Effector memory CD8-positive, alpha-beta T cell (primary cell): ENCODE measurements at places on chromosomes 1 and 21.
A peak's percentile ranks its signal among the peaks of the same experiment; 100 is the strongest.

DNA sequence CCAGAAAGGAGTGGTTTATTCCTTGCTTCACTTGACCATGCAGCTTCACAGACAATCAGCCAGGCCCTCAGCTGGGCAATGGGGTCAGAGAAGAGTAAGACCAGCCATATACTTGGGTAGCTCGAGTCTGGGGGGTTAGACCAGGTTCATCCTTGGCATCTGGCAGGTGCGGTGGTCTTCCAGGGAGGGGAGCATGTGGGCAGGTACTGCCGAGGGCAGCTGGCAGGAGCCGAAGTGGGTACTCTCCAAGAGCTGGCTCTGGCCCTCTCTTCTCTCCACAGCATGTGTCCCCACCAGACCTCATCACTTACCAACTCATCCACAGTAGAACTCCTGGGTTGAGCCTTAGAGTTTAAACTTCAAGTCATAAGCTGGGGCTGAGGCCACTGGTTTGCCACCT is 156.8 kb downstream of the FOXD2 start:
- no peak for DNase-seq
- no peaks in the 10 kb centered on the region for H3K4me1 ChIP-seq
- H3K27ac ChIP-seq, result no peak overlapping the region
- H3K36me3 ChIP-seq, result no peaks in the 10 kb centered on the region
- H3K4me3 ChIP-seq, result no peak overlapping the region

GRCh38 chr1:40092706-40093639 is 4.1 kb downstream of the PPT1 start:
- no peaks in the 10 kb centered on the region for H3K27me3 ChIP-seq
- H3K27ac ChIP-seq, result no peak overlapping the region
- H3K4me3 ChIP-seq, result no peak overlapping the region
- no peak for DNase-seq
- peaks cover 46% of the 10 kb centered on the region for H3K36me3 ChIP-seq

GRCh38 chr1:206068314-206068713 is 15.3 kb downstream of the RHEX start:
- no peak for DNase-seq
- no peak overlapping the region for H3K27ac ChIP-seq
- peaks cover 7% of the 10 kb centered on the region for H3K27me3 ChIP-seq
- no peaks in the 10 kb centered on the region for H3K36me3 ChIP-seq
- no peak overlapping the region for H3K4me3 ChIP-seq

DNA sequence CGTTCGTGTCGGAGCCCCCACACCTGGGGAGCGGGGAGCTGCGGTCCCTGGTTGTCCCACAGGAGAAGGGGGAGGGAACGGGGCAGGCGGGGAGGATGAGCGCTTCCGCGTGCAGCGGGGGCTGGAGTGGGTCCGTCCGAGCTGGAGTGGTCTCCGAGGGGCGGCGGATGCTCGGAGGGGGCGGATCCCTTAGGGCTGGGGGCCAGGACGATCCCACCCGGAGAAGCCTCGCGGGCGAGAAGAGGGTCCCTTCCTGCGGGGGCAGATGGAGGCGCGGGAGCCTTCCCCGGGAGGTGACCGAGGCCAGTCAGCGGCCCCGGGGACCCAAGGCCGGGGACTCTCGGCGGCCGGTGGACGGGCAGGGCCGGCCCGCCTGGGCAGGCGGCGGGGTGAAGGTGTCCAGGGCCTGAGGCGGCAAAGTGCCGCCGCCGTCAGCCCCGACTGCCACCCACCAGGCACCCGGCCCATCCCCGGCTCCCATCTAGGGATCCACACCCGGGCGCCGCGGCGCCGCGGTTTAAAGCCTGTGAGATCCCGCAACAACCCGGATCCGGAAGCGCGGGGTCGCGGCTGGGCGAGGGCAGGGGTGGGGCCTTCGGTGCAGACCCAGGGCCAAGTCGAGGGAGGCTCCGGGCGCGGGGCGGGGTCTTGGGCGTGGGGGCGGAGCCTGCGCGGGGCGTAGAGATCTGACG is 5.3 kb upstream of the CCDC27 start:
- peak overlapping the region; percentile 73 for H3K4me3 ChIP-seq
- H3K27ac ChIP-seq, result peak overlapping the region; percentile 82
- DNase-seq, result peak; percentile 73

DNA sequence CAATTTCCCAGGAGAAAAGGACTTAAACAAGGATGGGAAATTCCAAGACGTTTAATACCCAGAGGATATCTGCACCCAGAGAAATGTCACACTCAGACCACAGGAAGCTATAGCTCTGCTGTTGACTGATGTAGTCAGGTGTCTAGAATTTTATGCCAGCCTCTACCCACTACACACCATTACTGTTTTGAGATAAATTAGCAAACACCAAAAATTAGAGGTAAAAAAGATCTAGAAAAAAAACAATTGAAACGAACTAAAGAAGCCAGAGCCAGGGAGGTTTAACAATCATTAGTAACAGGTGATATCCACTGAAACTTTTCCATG is 519.9 kb downstream of the SMYD3 start:
- no peaks in the 10 kb centered on the region for H3K36me3 ChIP-seq
- no peaks in the 10 kb centered on the region for H3K4me1 ChIP-seq
- no peak overlapping the region for H3K4me3 ChIP-seq
- no peaks in the 10 kb centered on the region for H3K27me3 ChIP-seq
